ENCODE measurements at places on chromosomes 13 and 19.

- peak; percentile 62 for DNase-seq
Observed at GRCh38 chr13:45681113-45681512, 21.0 kb upstream of the CBY2 start.

DNA sequence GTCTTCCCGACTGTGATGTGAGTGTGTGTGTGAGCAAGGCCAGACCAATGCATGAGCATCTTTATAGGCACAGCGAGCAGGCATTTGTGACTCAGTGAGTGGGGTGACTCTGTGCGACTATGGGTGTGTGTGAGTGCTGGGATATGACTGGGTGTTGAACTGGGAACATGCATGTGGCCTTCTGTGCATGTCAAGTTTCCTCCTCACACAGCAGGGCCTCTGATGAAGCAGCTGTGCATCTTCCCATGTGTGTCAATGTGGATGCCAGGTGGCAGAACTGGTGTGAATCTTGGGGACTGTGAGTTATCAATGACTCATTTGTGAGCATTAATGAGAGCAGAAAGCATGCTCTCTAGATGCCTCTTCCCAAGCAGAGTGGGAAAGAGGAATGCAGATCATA lies 12.1 kb upstream of the LGALS14 start:
- peak; percentile 85 for DNase-seq

DNA sequence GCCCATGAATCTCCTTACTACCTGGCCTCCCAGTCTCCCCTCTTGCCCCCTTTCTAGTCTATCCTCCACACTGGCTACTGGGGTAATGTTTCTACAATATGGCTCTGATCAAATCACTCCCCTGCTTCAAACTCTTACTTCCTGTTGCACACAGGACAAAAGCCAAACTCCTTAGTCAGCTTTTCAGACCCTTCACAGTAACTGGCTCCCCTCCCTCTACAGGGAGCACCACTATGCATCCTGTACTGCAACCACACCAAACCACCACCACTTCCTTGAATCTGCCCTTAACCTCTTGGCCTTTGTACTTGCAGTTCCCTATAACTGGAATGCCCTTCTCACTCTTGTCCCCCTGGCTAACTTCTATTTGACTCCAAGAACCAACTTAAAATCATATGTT lies 32.2 kb downstream of the DEDD2 start:
- no peak for DNase-seq

GRCh38 chr13:48819376-48819775 lies 156.3 kb upstream of the FNDC3A start:
- no peak for DNase-seq

DNA sequence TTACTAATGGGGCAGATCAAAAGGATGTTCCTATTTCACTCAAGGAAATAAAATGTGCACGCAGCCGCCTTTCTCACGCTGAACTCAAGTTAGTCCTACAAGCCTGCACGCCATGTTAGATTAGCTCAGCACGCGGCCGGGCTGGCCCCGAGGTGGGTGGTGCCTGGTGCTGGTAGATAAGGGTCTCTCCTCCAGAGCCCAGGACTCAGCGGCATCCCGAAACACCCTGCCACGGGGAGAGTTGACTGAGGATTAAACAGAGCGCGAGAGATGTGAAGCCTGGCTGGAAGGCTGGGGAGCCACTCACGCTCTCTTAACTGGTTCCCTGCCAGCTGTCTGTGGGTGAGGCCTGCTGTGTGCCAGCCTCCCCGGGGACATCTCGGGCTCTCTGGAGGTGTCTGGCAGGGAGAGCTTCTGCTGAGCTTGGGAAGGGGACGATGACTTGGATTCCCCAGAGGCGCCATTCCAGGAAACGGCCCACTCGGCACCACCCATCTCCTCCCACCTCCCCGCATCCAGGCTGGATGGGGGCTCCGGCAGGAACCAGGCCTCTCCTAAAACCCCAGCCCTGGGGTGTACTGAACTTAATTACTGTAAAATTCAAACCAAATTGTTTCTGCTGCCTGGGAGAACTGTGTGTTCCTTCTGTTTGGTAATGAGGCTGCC lies 122.2 kb downstream of the KDM4B start:
- no peak for DNase-seq

Measured in esophagus muscularis mucosa (tissue), 4 donors.